Endodermal cell (in vitro differentiated cells): ENCODE measurements at places on chromosomes 5 and 9.

DNA sequence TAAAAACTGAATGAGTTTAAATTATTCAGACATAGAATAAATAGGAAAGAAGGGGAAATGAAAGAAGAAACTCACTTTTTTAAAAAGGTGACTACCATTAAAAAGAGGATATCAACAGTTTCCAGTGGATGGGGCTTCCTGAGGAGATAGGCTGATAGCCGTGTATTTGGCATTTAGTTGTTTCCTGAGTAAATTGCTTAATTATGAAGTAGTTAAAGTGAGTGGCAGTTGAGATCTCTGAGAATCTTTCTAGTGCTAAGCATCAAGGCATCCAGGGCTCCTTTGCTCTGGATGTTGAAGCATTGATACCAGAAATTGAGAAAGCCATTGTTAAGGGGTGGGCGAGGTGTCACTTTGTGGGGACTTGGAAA, 2.7 kb downstream of the TNFAIP8 start:
- no peaks in the 10 kb centered on the region for H3K27me3 ChIP-seq
- no peak overlapping the region for H3K27ac ChIP-seq
- no peak overlapping the region for H3K4me3 ChIP-seq
- H3K4me1 ChIP-seq = peaks cover 11% of the 10 kb centered on the region

- no peak overlapping the region for H3K27ac ChIP-seq
- no peak for DNase-seq
- H3K27me3 ChIP-seq = no peaks in the 10 kb centered on the region
These were observed 15.0 kb upstream of the CEP120 start for GRCh38 chr5:123438244-123438643.

DNA sequence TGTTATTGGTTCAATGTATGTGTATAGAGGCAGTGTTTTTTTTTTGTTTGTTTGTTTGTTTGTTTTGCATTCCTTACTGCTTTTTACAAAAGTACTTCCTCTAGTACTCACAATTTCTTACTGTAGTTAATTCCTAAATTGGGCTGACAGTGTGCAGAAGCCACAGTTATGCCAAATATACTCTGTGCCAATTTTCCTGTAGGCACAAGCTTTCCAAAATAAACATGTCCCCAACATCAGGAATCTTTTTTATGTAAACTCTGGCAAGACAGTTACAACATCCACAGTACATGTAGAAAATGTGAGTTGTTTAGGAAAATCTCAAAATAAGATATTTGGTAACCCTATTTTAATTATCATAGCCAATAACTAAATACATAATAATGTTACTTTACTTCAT, 161.6 kb upstream of the TSLP start:
- no peak overlapping the region for H3K4me3 ChIP-seq
- no peaks in the 10 kb centered on the region for H3K4me1 ChIP-seq
- no peaks in the 10 kb centered on the region for H3K36me3 ChIP-seq
- H3K27me3 ChIP-seq = no peaks in the 10 kb centered on the region

- H3K27me3 ChIP-seq = no peaks in the 10 kb centered on the region
- no peak overlapping the region for H3K4me3 ChIP-seq
- no peaks in the 10 kb centered on the region for H3K4me1 ChIP-seq
- no peak overlapping the region for H3K27ac ChIP-seq
These were observed 38.5 kb upstream of the CDKN2B start for GRCh38 chr9:22047596-22047995.

GRCh38 chr9:126618585-126619360, 5.0 kb downstream of the LMX1B start:
- no peak overlapping the region for H3K27ac ChIP-seq
- H3K4me3 ChIP-seq = peak overlapping the region; percentile 72
- peaks cover 25% of the 10 kb centered on the region for H3K4me1 ChIP-seq
- DNase-seq = peak; percentile 81

- no peak overlapping the region for H3K27ac ChIP-seq
- H3K4me1 ChIP-seq = no peaks in the 10 kb centered on the region
- no peak overlapping the region for H3K4me3 ChIP-seq
- no peak for DNase-seq
These were observed 357.3 kb upstream of the PANK3 start for GRCh38 chr5:168936511-168936910.

DNA sequence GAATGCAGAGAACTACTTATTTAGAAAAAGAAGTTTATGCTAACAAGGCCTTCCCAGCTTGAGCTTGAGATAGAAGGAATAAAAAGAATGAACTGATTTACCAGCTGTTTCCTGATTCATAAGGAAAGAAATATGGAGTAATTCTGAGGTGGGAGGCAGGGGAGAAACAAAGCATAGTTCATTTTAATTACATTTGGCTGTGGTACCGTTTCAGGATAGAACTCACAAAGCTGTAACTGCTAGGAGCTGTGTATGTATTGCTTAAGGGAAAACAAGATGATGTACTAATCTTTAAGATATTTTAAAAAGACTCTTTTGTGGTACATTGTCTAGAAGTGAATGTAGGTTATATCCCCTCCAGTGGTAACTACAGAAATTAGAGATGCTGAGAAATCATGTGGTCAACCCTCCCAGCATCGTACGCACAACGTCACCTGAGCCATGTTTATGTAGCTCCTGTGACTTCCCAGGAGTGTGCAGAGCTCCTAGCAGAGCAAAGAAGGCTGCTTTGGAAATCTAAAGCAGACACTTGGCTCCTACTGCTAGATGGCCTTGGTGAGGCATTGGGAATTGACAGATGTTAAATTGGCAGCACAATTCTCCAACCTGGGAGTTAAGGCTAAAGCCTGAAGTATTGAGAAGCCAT, 208.3 kb upstream of the VLDLR start:
- H3K4me1 ChIP-seq = peaks cover 8% of the 10 kb centered on the region
- no peak for DNase-seq
- no peaks in the 10 kb centered on the region for H3K27me3 ChIP-seq
- H3K36me3 ChIP-seq = no peaks in the 10 kb centered on the region
- no peak overlapping the region for H3K27ac ChIP-seq

- H3K4me3 ChIP-seq = no peak overlapping the region
- no peak overlapping the region for H3K27ac ChIP-seq
- H3K4me1 ChIP-seq = no peaks in the 10 kb centered on the region
- DNase-seq = peak; percentile 72
- no peaks in the 10 kb centered on the region for H3K36me3 ChIP-seq
These were observed 473.5 kb downstream of the MAT2B start for GRCh38 chr5:163978897-163979296.

- no peak overlapping the region for H3K4me3 ChIP-seq
- no peak for DNase-seq
- H3K27ac ChIP-seq = no peak overlapping the region
- H3K36me3 ChIP-seq = no peaks in the 10 kb centered on the region
These were observed 175.6 kb downstream of the CD180 start for GRCh38 chr5:67021031-67021430.

DNA sequence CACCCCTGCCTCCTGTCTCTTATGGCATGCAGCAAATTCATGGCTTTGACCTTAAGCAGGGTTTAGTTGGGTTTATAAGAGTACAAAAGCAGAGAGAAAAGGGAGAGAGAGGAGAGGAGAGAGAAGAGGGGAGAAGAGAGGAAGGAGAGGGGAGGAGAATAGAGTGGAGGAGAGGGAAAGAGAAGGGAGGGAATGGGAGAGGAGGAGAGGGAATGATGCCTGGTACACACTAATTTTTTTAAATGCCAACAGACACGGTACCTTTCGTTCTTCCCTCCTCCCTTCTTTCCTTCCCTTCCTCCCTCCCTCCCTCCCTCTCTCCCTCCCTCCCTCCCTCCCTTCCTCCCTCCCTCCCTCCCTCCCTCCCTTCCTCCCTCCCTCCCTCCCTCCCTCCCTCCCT, 48.7 kb downstream of the TNC start:
- H3K4me1 ChIP-seq = no peaks in the 10 kb centered on the region
- no peaks in the 10 kb centered on the region for H3K27me3 ChIP-seq
- no peak for DNase-seq
- H3K27ac ChIP-seq = no peak overlapping the region
- peaks cover 60% of the 10 kb centered on the region for H3K36me3 ChIP-seq

- H3K27ac ChIP-seq = no peak overlapping the region
- H3K36me3 ChIP-seq = no peaks in the 10 kb centered on the region
- no peak overlapping the region for H3K4me3 ChIP-seq
- no peaks in the 10 kb centered on the region for H3K4me1 ChIP-seq
- H3K27me3 ChIP-seq = no peaks in the 10 kb centered on the region
These were observed 36.5 kb upstream of the ERCC6L2 start for GRCh38 chr9:95839012-95839411.

GRCh38 chr5:67200809-67201562, 4.4 kb upstream of the CD180 start:
- no peaks in the 10 kb centered on the region for H3K4me1 ChIP-seq
- no peak overlapping the region for H3K4me3 ChIP-seq
- H3K27ac ChIP-seq = no peak overlapping the region
- H3K27me3 ChIP-seq = no peaks in the 10 kb centered on the region
- no peaks in the 10 kb centered on the region for H3K36me3 ChIP-seq
- DNase-seq = no peak

GRCh38 chr5:143551820-143552251, 148.3 kb upstream of the NR3C1 start:
- no peaks in the 10 kb centered on the region for H3K36me3 ChIP-seq
- H3K4me3 ChIP-seq = no peak overlapping the region
- H3K27ac ChIP-seq = no peak overlapping the region
- DNase-seq = no peak
- no peaks in the 10 kb centered on the region for H3K27me3 ChIP-seq

DNA sequence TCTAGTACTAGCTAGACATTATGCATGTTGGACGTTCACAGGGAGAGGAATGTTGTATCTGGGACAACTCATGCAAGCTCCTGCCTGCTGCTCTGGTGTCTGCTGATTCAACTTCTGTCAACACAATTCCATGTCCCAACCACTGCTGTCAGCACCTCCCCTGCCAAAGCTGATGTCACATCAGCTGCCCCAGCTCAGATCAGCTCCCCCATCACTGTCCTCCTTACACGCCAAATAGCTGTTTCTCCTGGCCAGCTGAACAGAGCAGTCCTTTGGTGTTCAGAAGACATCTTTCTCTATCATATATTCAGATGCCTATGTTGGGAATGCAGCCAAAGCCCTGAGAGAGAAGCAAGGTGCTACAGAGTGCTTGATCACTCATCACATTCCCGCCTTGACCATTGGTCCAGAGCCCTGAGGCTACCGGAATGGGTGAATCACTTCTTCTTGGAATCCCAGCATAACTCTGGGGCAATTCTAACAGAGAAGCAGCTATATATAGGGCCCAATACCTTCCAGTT, 223.3 kb downstream of the SEC61B start:
- peaks cover 6% of the 10 kb centered on the region for H3K4me1 ChIP-seq
- no peak overlapping the region for H3K27ac ChIP-seq
- no peak overlapping the region for H3K4me3 ChIP-seq
- DNase-seq = no peak

- no peaks in the 10 kb centered on the region for H3K27me3 ChIP-seq
- peak overlapping the region; percentile 91 for H3K4me3 ChIP-seq
- no peak overlapping the region for H3K27ac ChIP-seq
- H3K4me1 ChIP-seq = peaks cover 5% of the 10 kb centered on the region
- DNase-seq = no peak
- H3K36me3 ChIP-seq = peaks cover 8% of the 10 kb centered on the region
These were observed 411 bp upstream of the NDUFS4 start for GRCh38 chr5:53560028-53560427.

DNA sequence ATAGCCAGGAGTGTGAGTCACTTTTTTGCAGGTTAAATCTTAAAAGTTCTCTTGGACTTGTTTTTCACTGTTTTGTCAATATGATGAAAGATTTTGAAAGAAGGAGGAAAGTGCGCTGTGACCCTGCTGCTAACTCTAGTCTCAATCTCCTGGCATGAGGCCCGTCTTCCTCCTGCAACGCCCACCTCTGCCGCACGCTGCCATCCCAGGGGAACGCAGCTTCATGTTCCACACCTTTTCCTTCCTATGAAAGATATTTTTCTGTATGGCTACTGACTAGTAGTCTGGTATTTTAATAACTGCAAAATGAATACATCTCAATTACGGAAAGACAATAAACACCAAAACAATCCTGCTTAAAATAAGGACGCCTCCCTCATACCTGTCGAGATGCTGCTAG, 8.3 kb downstream of the PPIC start:
- DNase-seq = no peak
- H3K4me3 ChIP-seq = no peak overlapping the region
- no peak overlapping the region for H3K27ac ChIP-seq
- no peaks in the 10 kb centered on the region for H3K27me3 ChIP-seq

- H3K27ac ChIP-seq = no peak overlapping the region
- no peaks in the 10 kb centered on the region for H3K27me3 ChIP-seq
- peaks cover 3% of the 10 kb centered on the region for H3K4me1 ChIP-seq
These were observed 117.6 kb downstream of the PRDM6 start for GRCh38 chr5:123206618-123207017.

- no peak for DNase-seq
- H3K36me3 ChIP-seq = no peaks in the 10 kb centered on the region
- H3K27ac ChIP-seq = no peak overlapping the region
- H3K4me1 ChIP-seq = peaks cover 12% of the 10 kb centered on the region
- H3K27me3 ChIP-seq = no peaks in the 10 kb centered on the region
These were observed 94.8 kb upstream of the SPATA31C2 start for GRCh38 chr9:88233091-88233490.

GRCh38 chr9:129497813-129498450, 123.0 kb downstream of the C9orf50 start:
- no peak overlapping the region for H3K4me3 ChIP-seq
- H3K4me1 ChIP-seq = peaks cover 13% of the 10 kb centered on the region
- H3K27me3 ChIP-seq = no peaks in the 10 kb centered on the region
- no peaks in the 10 kb centered on the region for H3K36me3 ChIP-seq
- DNase-seq = no peak

DNA sequence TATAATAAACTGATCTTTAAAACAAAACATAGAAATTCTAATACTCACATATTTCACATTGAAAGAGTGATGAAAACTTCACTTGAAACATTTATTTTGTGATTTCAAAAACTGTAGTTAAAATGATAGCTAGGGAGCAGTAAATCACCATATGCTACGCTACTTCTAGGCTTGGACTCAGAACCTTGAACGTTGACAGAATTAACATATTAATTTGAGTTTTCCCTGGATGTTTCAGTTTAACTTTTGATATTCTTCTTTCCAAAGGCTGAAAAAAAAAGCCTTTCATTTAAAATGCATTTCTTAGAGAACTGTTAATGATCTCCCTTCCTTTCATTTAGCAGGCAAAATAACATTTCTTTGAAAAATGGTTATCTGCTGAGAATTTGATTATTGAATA, 307.8 kb upstream of the SGCD start:
- no peak overlapping the region for H3K4me3 ChIP-seq
- no peaks in the 10 kb centered on the region for H3K27me3 ChIP-seq
- H3K36me3 ChIP-seq = no peaks in the 10 kb centered on the region
- H3K27ac ChIP-seq = no peak overlapping the region
- DNase-seq = no peak

DNA sequence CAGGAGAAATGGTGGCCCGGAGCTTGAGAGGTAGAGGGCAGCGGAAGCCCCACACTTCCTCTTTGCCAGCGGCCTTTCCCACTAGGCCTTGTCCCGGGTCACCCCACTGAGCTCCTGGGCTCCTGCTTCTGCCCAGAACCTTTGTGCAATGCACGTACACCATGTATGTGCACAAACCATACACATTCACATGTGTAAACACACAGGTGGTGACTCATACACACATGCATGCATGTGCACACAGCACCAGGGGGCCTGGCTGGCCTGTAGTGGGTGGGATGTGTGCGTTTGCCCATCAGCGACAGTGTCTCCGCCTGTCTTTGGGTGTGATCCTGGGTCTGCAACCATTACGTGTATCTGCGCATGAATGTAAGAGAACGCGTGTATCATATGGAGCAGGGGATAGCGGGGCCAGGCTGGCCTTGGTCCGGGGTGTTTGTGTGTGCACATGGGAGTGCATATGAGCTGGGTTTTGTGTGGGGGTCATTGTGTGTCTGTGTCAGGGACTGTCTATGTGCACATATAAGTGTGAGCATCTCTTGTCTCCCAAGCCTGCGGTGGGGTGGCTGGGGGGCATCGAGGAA, 43.7 kb downstream of the PSD2 start:
- DNase-seq = no peak
- H3K27me3 ChIP-seq = peaks cover 38% of the 10 kb centered on the region
- H3K36me3 ChIP-seq = no peaks in the 10 kb centered on the region
- no peak overlapping the region for H3K4me3 ChIP-seq

- H3K36me3 ChIP-seq = no peaks in the 10 kb centered on the region
- H3K27ac ChIP-seq = no peak overlapping the region
- H3K4me3 ChIP-seq = no peak overlapping the region
These were observed 5.3 kb downstream of the KLF4 start for GRCh38 chr9:107484117-107484723.
